ENCODE measurements at places on chromosomes 5 and 9. TPM values are rescaled to one million over a fixed set of nuclear protein-coding genes. Genes with fewer than 3 reads are reported as not detected.

FANCC gene
- total RNA-seq, result 3.6 TPM

TMEM161B gene
- 11.9 TPM for total RNA-seq

BRD8 gene
- total RNA-seq, result 29.1 TPM

CLINT1 gene
- 188 TPM for total RNA-seq

CD74 gene
- 1.3 TPM for total RNA-seq

SHISAL2B gene
- not detected for total RNA-seq

FBXW2 gene
- 41.7 TPM for total RNA-seq

PCSK1 gene
- 0.30 TPM for total RNA-seq

ZDHHC11 gene
- total RNA-seq, result 2.9 TPM

FAM151B gene
- total RNA-seq, result 7.4 TPM

ARL14EPL gene
- total RNA-seq, result not detected

CYFIP2 gene
- total RNA-seq, result 31.7 TPM

OTP gene
- total RNA-seq, result not detected

PITX1 gene
- total RNA-seq, result 3.5 TPM

GPR151 gene
- not detected for total RNA-seq

CLPTM1L gene
- total RNA-seq, result 341 TPM

Measured in smooth muscle cell of the pulmonary artery (primary cell).